ENCODE measurements at places on chromosomes 7 and 10.

DNA sequence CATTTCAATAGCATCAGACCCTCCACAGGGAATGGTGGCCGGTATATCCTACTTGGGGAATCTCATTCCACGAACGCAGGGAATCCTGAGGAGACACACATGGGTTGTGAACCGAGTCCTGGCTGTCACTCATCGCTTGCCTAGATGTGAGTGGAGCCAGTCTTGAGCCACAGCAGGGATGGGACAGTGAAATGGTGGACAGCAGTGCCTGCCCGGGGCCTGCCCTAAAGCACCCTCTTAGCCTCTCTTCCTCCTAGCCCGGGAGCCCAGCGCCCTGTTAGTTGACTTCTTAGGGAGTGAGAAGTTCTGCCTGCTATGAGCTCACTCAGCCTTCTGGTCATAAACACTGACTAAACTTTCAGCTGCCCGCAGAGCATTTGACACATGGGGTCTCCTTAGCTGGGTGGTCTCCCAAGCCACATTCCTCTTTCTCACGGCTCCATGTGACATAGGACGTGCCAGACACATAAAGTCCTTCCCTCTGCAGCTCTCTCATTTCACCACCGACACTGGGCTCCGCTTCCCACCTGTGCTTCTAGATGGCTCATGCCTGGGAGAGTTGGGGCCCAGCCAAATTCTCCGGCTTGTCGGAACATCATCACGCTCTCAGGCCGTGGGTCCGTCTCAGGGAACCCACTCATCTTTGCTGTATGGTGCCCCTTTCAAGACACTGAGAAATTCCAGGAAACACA is 60.9 kb downstream of the TCERG1L start:
- DNase-seq = no peak

DNA sequence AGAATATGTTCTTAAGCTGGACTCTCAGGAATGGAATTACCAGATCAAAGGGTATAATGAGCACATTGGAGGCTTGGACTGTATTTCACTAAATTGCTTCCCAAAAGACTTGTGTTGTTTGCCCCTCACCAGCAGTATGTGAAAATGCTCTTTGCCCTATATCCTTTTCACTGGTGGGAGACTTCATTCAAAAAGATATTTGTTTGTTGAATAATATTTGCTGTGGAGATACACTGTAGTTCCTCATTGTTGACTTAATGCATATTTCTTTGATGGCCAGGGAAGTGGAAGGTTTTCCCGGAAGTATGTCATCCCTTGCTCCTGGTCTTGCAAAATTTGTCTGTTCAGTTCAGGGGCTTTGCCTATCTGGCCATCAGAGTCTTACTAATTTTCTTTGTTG is 19.4 kb downstream of the GSTO2 start:
- no peak for DNase-seq

DNA sequence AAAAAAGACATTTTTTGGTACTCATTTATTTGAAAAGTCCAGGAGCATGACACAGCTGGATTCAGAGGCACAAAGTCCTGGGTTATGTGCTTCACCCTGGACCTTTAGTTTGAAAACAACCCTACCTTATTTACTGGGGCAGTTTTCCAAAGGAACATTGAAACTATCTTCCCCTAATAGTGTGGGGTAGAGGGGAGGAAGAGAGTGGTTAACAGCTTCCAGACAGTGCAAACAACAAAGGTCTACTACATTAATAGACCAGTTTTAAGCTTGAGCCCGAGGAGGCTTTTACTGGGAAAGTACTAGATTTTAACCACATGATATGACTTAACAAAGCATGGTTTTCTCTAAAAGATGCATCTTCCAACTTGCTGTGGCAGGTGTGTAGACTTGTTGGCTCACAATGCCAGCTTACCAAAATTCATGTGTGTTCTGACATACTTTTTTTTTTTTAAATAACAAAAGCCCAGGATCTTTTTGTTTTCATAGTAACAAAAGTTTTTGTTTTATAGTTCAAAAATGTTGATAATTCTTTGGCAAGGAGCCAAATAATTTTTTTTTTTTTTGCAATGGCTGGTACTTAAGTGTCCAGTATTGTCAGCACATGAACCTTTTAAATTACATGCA is 1.8 kb downstream of the GSTO1 start:
- no peak for DNase-seq

DNA sequence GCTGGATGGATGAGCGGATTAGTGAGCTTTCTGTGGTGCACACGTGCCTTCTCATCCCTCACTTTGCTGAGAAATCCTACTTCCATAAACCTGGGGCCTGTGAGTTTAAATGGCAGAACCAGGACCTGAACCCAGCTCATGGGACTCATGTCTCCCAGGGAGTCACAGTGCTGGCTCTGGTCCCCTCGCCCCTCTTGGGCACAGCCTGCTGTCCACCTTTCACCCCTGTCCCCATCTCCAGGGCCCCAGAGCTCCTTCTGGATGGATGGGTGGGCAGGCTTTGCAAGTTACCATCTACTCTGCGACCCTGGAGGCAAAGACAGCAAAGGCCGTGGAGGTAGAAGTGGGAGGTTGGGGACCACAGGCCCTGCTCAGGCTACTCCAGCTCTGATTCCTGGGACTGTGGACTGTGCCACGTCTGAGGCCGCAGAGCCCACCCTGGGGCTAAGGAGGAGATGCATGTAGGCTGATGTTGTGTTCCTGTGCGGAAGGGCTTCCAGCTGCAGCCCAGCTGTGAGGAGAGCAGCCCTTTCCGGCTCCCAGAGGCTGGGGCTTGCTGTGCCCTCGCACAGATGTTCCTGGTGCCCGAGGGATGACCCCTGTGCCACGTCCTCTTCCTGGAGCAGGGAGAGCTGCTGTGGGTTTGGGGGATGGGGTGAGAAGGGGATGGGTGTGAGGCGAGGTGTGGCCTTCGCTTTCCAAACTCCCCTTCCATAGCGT is 40.3 kb downstream of the PRF1 start:
- DNase-seq = no peak

GRCh38 chr10:18399158-18399557 is 252.2 kb downstream of the NSUN6 start:
- DNase-seq = no peak

GRCh38 chr7:12646139-12646538 is 41.3 kb upstream of the ARL4A start:
- DNase-seq = no peak

DNA sequence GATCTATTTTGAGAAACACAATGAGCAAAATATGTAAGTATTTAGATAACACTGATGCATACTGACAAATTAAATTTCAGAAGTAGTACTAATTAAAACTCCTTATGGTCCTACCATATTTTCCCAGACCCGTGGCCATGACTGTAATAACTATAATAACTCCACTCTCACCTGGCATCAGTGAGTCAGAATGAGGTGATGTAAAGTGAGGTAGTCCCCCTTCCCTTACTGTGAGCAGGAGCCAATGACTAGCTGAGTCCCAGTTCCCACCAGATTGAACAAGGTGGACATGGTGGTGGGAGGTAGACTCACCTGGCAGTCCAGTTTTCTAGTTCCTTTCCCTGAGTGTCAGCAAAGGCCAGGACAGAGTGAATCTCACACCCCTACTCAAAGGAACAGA is 630.5 kb upstream of the IGFBP3 start:
- DNase-seq = no peak

DNA sequence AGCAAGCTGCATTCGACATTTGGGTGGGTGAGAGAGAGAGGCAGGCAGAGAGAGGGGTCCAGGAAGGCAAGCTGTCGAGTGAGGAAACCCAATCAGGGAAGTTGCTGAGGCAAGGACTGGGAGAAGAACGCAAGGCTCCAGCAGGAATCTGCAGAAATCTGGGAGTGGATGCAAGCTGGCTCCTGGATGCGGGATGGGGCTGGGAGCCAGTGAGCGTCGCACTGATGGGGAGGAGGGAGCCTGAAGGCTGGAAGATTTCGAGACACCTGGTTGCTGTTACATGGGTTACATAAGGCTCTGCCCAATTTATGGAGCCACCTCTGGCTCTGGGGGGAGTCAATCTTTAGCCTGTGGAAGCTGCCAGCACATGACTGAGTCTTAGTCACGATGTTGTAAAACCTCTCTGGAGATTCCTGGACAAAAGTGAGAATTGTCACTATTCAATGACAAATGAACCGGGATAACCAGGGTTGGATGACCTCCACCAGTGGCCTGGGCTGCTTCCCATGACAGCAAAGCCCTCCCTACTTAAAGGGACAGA is 51.1 kb upstream of the ADRB1 start:
- DNase-seq = no peak

GRCh38 chr10:46175296-46175695 is 111.5 kb upstream of the ANTXRL start:
- DNase-seq = no peak

DNA sequence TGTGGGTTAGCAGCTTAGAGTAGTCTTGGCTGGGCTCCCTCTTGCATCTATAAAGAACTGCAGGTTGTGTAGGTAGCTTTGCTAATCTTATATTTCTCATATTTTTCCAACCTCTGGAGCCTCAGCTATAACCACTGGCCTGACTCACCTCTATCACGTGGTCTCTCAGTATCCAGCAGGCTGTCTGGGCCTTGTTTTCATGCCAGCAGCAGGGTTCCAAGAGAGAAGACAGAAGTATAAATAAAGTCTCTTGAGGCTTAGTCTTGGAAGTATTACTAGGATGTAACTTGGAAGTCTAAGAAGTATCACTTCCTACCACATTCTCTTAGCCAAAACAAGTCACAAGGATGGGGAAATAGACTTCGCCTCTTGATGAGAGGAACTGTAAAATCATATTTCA is 73.3 kb downstream of the WIPF3 start:
- DNase-seq = no peak

DNA sequence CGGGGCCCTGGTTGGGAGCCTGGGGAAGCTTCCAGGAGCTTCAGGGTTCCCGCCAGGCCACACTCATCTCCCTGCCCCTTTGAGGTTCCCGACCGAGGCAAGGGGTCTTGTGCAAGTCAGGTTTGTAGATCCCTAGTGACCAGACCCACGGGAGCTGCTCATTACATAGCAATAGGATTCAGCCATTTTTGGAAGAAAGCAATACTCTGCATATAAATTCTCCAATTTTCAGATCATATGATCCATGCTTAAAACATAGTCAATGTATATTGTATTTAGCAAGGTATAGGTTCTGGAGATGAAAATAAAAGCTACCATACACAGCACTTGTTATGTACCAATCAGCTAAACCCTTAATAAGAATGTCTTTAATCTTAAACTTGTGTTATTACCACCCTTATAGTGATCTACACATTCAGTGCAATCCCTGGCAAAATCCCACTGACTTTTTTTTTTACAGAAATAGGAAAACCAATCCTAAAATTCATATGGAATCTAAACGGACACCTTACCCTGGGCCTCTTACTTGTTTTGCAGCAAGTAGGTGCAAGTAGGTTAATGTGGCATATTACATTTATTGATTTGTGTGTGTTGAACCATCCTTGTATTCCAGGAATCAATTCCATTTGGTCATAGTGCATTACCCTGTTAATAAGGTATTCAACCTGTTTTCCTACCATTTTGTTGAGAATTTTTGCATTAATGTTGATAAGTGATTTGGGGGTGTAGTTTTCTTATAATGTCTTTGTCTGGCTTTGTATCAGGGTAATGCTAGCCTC is 13.8 kb upstream of the FKBP9 start:
- no peak for DNase-seq

- no peak for DNase-seq
These were observed 104.9 kb downstream of the SEC23IP start for GRCh38 chr10:119997429-119997828.

GRCh38 chr10:79027147-79028055 is 41.4 kb upstream of the ZMIZ1 start:
- no peak for DNase-seq

DNA sequence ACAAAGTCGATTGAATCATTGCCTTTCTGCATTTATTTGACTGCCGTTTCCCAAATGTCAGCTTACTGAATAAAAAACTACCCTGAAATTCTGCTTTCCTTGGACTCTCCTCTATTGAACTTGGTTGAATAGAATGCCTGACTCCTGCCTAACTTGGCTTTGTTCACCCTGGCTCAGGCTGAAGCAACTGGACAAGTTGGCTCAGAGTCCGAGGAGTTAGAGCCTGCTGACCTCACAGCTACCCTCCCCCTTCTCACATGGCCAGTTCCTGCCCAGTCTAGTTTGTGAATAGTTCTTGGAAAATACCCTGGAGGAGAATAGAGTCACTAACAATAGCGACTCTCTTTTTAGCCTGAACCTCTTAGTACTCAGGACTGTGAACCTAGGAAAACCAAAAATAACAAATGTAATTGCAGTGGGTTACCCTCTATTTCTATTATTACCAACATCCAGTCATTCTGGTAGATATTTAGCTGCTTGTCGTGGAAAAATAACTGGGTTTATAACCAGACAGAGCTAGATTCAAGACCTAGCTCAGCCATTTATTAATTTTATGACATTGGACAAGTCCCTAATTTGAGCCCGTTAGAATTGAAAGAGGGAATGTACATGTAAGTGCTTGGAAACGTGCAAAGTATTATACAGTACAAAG is 17.3 kb upstream of the NRBF2 start:
- no peak for DNase-seq

DNA sequence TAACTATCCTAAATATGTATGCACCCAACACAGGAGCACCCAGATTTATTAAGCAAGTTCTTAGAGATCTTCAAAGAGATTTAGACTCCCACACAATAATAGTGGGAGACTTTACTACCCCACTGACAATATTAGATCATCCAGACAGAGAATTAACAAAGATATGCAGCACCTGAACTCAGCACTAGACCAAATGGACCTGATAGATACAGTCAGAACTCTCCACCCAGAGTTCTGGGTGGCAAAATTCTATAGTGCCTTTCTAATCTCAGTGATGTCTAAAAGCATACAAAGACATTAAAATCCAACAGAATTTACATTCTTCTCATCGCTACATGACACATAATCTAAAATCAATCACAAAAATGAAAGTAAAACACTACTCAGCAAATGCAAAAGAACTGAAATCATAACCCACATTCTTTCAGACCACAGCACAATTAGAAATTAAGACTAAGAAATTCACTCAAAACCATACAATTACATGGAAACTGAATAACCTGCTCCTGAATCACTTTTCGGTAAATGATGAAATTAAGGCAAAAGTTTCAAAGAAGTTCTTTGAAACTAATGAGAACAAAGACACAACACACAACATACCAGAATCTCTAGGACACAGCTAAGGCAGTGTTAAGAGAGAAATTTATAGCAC is 183.2 kb downstream of the AGMO start:
- DNase-seq = no peak

- no peak for DNase-seq
These were observed 19.5 kb upstream of the MMP21 start for GRCh38 chr10:125795128-125795527.

DNA sequence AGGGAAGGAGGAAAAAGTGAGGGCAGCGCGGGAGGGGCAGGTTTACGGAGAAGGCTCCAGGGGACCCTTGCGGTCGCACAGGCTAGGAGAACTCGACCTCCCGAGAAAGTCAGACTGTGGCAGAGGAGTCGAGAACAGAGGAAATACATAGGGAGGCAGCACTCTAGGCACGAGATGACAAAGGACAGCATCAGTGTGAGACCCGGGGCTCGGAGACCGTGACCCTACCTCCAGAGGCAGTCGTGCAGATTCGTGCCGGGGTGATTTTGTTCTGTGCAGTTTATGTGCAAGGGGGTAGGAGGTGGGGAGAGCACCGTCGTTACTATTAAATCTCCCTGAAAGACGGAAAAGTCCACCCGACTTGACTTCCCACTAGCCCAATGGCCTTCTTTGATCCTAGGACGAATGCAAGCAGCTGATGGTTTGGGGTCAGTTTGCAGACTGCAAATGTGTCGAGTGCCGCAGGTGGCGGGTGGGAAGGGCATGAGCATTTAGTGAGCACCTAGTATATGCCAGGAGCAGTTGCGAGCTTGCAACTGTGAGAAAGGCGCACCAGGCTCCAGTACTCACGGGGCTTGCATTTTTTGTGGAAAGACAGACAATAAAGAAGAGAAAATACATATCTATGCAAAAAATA is 674 bp upstream of the OSBPL3 start:
- DNase-seq = peak; percentile 50
